ENCODE measurements at places on chromosomes 6 and 20.

- DNase-seq, result no peak
Measured at GRCh38 chr6:135261872-135262725, 81.0 kb downstream of the MYB start.

- DNase-seq, result no peak
Measured at GRCh38 chr6:152404086-152404857, 232.9 kb downstream of the SYNE1 start.

DNA sequence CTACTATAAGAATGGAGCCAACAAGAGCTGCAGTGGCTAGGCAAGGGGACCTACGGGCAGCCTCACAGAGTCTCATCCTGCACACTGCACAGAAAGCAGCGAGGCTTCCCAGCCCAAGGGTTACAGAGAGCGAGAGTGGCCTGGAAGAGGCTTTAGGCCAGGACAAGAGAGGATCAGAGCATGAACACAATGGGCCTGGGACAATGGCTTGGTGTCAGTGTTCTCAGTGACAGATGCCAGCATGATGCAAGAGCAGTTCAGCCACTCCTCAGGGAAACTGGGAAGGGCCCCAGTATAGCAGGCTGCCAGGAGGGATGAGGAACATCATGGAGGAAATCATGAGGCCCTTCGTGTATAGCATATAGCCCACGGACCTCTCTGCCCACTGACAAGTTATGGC is 108.0 kb downstream of the NUS1 start:
- no peak for DNase-seq

DNA sequence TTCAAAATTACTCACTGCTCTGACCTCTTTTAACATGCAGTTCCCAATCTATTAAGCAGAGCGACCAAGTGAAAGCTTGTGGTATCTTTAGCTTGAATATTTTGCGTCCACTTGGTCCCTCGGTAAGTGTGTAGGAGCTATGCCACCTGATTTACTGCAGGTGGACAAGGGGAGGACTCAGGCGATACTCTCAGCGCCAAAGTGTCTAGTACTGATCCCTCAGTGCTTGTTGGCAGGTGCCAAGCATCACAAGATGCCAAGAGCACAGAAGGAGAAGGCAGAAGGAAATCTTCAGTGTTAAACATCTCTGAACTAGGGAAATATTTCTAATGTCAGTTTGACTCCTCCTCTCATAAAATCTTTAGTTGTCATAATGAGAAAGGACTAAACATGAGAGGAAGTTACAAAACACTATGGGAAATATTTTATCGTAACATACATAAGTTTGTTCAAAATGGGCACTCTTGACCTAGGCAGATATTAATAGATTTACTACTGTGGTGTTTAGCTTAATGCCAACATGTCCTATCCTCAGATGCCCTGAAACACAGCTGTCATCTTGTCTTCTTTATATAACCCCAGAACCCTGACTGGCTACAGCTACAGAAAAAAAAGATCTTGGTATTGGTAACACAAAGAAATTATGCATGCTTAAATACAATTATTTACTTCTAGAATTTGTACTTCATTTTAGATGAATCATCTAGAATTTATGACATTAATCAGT is 19.5 kb downstream of the NHLRC1 start:
- DNase-seq, result no peak

DNA sequence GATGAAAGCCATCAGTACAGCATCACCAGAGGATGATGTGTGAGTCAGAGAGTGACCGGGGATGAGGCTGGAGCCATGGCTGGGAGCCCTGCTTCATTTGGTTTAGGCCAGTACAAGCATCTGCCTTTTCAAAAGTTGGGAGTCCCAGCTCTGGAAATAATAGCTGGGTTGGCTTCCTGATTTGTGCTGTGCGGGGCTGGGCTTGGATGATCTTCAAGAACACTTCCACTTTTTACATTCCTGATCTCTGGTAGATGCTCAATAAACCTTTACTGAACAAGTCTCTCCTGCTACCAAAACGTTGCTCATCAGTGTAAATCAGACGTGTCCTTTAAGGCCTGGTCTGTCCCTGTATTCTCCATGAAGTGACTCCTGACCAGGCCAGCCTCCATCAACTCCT is 44.1 kb upstream of the ADGRF4 start:
- DNase-seq, result no peak

- no peak for DNase-seq
Measured at GRCh38 chr6:166911248-166911677, 45.1 kb downstream of the RNASET2 start.

- no peak for DNase-seq
Measured at GRCh38 chr6:31114541-31114878, at the start of gene PSORS1C1. PSORS1C1 (plus strand) TSS chr6:31114800; CDS start chr6:31129633, 14,833 bp downstream.

- DNase-seq, result no peak
Measured at GRCh38 chr20:40711079-40711478, 22.0 kb upstream of the MAFB start.

- no peak for DNase-seq
Measured at GRCh38 chr6:2756241-2756640, 5.5 kb upstream of the MYLK4 start.

- no peak for DNase-seq
Measured at GRCh38 chr6:134331256-134331655, 13.3 kb upstream of the SGK1 start.

- DNase-seq, result no peak
Measured at GRCh38 chr6:4902363-4902762, 101.5 kb downstream of the RPP40 start.

DNA sequence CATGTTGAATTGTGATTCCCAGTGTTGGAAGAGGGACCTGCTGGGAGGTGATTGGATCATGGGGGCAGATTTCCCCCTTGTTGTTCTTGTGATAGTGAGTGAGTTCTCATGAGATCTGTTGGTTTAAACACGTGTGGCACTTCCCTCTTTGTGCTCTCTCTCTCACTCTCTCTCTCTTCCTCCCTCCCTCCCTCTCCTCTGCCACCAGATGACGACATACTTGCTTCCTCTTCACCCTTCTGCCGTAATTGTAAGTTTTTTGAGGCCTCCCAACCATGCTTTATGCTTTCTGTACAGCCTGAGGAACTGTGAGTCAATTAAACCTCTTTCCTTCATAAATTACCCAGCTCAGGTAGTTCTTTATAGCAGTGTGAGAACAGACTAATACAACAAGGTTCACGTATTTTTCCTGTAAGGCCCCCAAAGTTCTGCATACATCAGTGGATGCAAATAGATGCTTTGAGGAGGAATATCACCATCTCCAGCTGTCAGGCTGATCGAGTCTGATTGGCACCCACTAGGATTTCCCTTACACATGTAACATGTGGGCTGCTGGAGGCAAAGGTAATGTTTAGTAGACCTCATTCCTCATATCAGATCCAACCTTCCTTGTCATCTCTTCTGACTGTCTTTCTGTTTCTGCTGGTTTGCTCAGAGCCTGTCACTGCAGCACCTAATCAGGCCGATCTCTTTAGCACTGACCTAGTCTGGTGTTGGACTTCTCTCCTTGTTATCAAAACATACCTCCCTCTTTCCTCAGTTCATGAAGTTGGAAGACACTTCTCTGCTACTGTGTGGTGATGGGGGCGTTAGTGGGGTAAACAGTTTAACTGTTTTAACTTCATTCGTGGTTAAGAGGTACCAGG is 54.3 kb upstream of the BACH2 start:
- DNase-seq, result no peak

Data from right renal pelvis (tissue), 4 donors.